Esophagus muscularis mucosa (tissue), 4 donors: ENCODE measurements at places on chromosomes 4 and X. TPM values are rescaled to one million over a fixed set of nuclear protein-coding genes. Genes with fewer than 3 reads are reported as not detected.

GRCh38 chr4:159363361-159363760 is 260.5 kb downstream of the RAPGEF2 start:
- no peak for DNase-seq

- no peak for DNase-seq
Observed at GRCh38 chrX:44244008-44244407, 99.5 kb downstream of the EFHC2 start.

Gene SPP1
- 18.9 TPM for total RNA-seq

- no peak for DNase-seq
Observed at GRCh38 chr4:174116021-174116420, 167.4 kb downstream of the FBXO8 start.

Gene SPCS3
- 46.1 TPM for total RNA-seq

DNA sequence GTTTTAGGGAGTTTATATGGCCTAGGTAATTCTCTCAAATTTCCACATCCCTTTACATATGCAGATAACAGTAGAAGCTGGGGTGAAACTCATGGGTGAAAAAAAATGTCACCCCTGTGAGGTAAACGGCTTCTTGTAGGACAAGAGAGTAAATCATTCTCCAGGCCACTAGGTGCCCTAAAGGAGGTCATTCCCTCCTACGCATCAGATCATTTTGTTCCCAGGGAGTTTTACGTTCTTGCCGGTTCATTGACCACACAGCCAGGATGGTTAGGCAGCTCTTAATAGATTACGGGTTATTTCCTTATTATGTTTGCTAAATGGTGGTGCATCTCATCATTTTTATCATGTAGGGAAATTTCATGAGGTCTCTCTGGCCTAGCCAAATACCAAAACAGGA is 225.8 kb upstream of the NOCT start:
- DNase-seq = no peak

Gene NLRP2B
- not detected for total RNA-seq

DNA sequence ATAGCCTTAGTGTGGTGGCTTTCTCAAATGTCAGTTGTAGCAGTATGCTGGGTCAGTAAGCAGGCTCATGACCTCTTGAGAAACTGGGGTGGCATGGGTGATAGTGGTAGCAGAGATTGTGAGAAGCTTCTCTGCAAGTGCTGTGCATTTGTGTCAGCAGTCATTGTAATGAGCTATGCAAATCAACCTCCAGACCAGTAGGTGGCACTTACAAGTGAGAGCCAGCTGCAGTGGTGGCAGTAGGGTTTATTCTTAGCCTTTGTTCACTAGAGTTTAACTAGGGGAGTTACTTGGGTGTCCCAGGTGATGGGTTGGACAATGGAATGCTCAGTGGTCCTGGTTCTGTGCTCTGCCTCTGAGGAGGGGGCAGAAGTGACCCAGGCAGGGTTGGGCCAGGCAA is 818.7 kb downstream of the PCDH7 start:
- DNase-seq = no peak

DNA sequence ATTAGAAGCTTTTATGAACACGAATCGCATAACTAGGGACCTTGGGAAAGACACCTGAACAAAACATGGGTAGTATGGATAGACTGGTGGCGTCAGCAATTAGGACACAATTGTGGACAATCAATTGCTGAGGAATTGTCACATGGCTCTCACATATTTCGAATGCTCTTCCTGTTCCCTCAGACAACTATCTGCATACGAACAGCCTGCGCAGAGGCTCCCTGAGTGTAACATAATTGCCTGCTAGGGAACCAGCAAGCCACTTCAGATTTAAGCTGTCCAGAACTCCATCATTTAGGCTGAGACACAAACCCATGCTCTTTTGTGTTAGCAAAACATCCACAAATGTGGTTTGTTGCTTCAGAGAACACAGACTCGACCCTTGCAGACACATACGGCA is 160.8 kb downstream of the MGST2 start:
- peak; percentile 19 for DNase-seq

GRCh38 chrX:153818571-153819383 is 11.6 kb downstream of the PDZD4 start:
- no peak for DNase-seq

Gene CYTL1
- 2.0 TPM for total RNA-seq

DNA sequence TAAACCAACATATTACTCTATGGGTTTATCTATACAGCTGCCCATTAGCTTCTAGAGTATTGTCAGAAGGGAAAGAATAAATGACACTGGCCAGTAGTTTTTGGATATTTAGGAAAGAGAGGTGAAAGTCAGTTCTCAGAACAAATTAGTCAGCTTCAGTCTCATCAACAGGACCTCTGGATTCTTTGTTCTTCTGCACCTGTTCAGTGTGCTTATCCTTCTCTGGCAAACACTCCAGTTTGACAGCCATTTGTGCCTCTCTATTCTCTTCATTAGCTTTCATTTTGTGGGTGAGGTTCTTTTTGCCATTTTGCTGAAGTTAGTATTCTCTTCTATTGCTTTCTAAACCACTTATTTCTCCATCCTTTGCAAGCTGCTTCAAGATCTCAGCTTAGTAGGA is 107.0 kb downstream of the PCDH18 start:
- no peak for DNase-seq

DNA sequence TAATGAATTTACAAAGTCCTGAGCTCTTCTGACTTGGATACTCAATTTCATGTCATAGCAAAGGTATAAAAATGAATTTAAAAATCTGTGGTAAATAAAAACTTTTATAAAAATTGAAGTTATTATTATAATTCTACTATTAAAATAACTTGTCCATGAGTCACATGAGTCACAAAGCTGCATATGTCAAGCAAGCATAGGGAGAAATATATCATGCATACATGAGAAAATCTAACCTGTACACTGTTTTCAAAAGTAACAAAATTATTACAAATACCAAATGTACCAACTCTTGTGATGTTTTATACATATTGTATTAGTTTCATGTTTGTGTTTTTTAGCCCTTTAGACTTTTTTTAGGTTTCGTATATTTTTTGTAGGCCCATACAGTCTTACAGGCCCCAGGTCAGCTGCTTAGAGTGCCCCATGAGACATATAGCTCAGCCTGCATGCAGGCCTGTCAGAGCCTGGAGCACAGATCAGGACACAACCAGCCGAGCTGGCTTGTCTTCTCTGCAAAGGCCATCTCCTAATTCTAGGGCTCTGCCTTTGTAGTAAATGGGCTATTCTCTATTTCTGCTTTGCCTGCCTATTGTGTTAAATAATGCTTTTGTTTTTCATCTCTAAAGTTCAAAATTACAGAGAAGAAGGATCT is 818.7 kb upstream of the TENM3 start:
- peak; percentile 34 for DNase-seq

DNA sequence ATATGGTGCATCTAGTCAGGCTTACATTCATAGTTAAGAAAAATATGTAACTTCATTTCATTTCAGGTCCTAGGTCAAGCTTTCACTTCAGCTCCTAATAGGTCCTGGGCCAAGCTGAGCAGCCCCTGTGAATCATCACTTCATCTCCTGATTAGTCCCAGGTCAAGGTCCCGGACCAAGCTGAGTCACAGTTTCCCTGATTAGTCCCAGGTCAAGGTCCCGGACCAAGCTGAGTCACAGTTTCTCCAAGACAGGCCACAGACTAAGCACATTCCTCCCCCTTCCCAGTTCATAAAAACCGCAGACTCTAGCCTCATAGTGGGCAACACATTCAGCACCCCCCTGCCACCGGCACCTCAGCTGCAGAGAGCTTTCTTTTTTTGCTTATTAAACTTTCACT is 1331.8 kb downstream of the PCDH19 start:
- no peak for DNase-seq

DNA sequence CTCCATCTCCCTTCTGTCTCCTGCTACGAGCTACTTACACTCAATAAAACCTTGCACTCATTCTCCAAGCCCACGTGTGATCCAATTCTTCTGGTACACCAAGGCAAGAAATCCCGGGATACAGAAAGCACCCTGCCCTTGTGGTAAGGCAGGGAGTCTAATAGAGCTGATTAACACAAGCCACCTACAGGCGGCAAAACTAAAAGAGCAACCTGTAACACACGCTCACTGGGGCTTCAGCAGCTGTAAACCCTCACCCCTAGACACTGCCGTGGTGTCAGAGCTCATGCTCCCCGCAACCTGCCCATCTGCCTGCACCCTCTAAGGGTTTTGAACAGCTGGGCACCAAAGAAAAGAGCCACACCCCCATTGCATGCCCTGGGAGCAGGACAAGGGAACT is 755.4 kb upstream of the HTR2C start:
- DNase-seq = no peak

DNA sequence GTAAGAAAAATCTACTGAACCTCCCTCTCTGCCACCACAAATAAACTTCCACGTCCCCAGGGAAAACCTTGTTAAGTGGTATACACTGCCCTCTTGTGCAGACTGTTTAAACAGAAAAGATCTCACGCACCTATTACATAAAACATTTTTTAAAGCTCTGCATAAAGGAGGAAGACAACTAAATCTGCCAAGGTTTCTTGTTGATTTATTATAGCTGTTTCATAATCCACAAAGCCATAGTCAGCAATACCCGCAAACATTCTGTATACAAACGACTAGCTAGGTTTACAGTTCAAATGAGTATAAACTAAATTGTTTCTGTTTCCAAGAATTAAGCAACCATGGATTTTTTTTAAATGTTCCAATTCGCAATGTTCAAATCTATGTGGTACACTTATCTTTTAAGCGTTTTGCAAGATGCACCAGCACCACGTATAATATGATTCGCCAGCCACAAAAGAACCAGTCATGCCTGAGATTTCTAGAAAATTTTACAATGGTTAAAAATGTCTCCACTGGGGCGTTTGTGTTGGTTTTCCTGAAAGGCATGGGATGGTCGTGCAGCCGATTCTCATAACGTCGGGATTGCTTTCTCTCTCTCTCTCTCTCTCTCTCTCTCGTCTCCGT is 164.6 kb downstream of the PRKX start:
- no peak for DNase-seq

Gene DSPP
- total RNA-seq = not detected

Gene CXCL3
- total RNA-seq = 2.2 TPM

DNA sequence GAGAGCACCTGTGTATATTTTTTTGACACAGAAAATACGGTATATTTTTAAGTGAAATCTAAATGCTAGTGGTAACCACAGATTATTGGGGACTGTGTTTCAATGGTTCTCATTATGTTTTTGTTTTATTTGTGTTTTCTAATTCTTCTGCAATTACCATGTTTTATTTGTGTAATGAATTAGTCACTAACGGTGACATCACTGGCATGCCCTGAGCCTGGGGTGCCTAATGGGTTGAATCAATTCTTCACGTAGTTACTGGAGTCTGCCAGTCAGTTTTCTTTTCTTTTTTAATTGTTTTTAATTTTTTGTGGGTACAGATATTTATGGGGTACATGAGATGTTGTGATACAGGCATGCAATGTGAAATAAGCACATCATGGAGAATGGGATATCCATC is 168.8 kb downstream of the RELL1 start:
- DNase-seq = no peak

DNA sequence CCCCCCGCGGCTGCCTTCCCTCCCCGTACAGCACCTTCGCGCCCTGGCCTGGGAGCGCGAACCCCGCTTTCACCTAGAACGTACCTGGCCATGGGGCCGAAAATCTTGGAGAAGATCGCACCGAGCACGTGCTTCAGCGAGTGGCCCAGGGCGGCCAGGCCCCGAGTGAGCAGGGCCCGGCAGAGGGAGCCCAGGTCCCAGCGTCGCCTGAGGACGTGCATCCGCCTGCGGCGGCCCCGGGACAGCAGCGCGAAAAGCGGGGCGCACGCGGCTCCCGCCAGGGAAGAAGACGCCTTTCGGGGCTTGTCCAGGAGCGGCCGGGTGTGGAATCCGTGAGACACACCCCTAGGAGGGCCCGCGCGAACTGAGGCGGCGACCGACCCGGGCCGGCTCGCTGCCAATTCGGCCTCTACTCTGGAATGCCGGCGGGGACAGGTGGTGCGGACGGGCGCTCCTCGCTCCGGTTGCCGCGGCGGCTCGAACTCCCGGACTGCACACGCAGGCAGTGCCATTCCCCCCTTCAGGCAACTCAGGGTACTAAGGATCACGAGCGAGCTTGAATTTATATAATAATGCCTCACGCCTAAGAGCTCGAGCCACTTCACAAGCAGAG is at the start of gene HS6ST2:
Gene HS6ST2, minus strand, starts transcription at position 539 of the 613 bp plus-strand sequence.
- no peak for DNase-seq

GRCh38 chrX:129996120-129996519 is 13.7 kb downstream of the BCORL1 start:
- DNase-seq = no peak

DNA sequence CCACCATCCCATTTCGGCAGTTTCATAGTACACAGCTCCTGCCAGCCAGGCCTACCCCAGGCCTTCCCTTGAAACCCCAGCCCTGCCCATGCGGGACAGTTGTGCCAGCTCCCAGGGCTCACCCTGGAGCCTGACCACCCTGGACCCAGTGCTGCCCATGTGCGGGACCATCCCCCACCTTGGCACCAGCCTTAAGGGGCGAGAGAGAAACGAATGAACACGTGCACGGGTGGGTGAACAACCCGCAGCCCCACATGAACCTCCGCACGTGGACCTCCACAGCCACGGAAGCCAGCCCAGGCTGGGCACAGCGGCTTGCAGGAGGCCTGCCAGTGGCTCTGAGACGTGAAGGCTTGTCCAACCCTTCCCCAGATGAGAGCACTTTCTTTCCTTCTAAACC is 76.0 kb upstream of the MXD4 start:
- peak; percentile 47 for DNase-seq

DNA sequence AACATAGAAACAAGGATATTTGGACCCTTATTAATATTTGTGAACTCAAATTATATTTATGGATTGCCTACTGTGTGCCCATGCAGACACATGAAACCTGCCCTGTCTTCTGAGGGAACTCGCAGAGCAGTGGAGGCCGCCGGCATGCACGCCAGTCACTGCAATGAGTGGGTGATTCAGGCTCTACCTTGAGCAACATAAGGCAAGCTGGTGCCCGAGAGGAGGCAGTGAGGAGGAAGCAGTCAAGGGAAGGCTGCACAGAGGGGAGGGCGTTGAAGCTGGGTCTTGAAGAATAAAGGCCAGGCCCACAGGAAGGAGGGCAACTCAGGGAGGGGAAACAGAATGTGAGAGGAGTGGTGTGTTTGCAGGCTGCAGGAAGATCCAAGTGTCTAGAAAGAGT is 52.8 kb downstream of the PPEF2 start:
- DNase-seq = no peak

- DNase-seq = no peak
Observed at GRCh38 chrX:154401918-154402621, 3.9 kb downstream of the RPL10 start.
